Activated gamma-delta T cell treated with Interleukin-2 at 50 U/mL for 16 hours (primary cell): ENCODE measurements at places on chromosomes 12 and 14.

DNA sequence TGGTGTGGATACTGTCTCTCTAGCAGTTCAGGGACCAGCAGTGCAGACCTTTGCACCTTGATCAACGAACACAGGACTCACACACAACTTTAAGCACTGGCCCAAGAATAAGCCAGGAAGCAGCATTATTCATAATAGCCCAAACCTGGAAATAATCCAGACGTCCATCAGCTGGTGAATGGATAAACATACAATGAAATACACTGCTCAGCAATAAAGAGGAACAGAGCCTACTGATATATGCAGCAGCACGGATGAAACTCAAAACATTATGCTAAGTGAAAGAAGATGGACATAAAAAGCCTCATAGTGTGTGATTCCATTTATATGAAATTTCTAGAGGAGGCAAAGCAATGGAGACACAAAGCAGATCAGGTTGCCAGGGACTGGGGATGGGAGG lies 303.9 kb upstream of the FKBP4 start:
- no peak for DNase-seq

DNA sequence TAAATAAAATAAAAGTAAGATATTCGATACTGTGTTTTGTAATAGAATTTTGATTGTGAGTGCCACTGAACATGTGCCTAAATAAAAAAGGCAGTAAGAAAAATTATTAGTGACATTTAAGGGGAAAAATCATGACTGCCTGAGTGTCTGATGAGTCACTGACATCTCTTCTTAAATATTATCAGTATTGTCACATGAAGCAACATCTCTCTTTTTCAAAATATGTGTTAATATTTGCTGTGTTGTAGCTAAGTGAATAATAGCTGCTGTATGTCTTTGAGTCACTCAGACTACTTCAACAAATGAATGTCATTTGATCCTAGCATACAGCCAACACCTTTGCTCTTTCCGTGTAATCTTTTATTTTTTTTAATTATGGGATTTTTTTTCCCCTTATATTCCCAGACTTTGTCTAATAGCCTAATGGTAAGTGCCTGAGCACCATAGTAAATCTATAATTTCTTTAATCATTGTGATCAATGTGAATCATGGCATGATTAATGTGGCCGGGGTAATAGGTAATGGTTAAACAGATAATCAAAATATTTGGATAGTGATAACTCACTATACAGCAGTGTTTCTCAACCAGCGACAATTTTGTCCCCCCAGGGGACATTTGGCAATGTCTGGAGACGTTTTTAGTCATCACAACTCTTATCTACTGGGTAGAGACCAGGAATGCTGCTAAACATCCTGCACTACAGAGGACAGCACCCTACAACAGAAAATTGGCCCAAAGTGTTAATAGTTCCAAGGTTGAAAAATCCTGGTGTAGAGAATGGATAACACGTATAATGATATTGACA lies 11.7 kb upstream of the OTX2 start:
- no peak for DNase-seq

- no peak for DNase-seq
These were observed 38.7 kb downstream of the FAR2 start for GRCh38 chr12:29187756-29188155.

DNA sequence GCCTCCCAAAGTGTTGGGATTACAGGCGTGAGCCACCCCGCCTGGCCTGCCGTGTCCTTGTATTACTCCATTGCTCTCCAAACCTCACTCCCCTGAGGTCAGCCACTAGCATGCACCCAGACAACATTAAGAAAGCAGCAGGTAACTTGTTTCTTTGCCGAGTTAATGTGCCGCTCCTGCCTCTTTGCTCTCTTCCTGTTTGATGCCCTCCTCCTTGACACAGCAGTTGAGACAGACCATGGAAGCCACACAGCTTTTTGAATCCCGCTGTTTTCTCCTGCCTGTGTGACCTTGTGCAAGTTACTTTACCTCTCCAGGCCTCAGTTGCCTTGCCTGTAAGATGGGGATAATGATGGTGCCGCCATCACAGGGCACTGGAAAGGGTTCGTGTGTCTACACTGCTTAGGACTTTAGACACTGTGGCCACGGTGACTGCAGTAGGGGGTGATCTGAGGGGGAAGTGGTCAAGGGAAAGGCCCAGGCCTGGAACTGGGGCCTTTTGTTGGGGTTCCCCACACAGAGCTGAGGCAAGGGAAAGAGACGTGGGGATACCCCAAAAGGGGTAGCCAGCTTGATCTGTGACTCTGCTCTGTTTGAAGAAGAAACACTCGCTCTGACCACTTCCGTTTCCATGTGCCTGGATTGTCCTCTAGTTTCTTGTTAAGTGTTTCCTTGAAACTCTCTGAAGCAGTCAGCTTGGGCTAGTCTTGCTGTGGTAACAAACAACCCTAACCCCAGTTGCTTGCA lies 69.3 kb downstream of the RIN3 start:
- DNase-seq, result peak; percentile 24

DNA sequence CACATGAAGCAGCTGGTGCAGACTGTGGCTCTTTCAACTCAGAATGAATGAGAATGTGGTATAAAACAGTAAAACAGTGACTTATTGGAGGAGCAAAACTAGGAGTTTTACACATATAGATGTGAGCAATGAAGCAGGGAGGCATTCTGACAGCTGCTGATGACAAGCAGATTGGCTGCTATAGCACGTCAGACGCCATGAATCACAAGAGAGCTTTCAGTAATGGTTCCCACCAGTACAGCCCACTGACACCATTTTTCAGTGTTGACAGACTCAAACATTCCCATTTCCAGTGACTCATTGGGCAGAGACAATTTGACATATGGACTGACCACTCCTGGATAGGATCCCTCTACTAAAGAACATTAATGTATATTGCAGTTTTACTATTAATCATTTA lies 24.6 kb upstream of the FSCB start:
- DNase-seq, result no peak

DNA sequence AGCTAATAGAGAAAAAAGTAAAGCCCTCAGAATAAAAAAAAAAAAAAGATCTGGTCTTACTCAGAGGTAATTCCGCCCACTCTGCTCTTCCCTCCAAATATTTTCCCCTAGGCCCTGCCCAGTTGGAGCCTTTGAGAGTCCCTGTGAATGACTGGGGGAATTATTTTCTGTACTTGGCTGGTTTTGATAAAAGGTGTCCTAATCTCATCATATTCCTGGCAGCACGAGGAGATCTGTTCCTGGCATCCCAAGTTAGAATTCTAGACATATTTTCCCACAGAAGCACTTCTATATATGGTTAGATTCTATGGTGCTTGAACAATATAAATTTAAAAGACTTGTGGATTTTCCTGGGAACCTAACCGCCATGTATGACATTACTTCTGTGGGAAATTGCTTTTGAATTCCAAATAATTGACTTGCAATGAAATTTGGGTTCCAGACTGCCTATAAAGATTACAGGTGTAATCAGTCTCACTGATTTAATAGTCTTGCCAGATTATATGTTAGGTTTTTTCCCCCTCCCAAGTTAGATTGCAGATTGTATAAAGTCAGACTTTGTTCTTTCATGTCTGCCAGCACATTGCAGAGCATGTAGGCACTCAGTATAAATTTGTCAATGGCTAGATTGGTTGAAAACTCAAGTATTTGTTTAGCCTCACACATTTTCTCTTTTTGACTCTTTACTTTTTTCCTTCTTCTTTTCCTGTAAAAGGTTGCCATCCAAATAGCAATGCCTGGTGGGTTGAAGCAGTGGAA lies 12.3 kb downstream of the GPX2 start:
- no peak for DNase-seq

GRCh38 chr14:99677231-99678140 lies 6.6 kb upstream of the CYP46A1 start:
- DNase-seq, result no peak

DNA sequence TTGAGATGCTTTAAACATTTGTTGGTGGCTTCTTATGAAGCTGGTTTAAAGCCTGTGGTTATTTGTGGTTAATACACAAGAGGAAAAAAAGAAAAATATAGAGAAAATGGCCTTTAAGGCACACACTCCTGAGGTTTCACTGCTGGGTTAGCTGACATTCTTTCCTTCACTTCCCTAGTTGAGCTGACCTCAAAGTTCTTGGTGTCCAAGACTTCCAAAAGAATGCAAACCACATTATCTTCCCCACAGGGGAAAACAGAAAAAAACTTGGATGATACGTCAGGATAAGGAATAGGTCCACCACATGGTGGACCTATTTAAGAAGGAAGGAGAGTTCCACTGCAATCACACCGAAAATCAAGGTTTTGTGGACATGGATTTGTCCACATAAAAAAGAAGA lies 94.3 kb downstream of the SLC25A21 start:
- no peak for DNase-seq

DNA sequence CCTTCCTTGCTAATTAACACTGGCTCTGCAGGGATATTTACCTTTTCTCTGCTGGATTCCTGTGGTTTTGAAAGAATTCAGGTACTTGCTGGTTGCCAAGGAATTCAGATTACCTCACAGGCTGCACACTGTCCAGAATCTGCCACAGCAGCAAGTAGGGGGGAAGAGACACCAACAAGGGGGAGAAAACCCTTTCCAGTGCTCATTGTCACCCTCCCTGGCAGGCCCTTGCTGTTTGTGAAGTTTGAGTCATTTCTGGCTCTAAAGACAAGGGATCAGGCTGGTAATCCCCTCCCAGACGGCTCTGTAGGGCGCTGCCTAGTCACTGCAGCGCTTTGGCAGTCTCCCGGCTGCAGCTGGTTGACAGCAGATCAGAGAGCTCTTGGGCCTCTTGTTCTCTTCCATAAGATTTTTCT lies 50.8 kb downstream of the TTLL5 start:
- DNase-seq, result no peak

DNA sequence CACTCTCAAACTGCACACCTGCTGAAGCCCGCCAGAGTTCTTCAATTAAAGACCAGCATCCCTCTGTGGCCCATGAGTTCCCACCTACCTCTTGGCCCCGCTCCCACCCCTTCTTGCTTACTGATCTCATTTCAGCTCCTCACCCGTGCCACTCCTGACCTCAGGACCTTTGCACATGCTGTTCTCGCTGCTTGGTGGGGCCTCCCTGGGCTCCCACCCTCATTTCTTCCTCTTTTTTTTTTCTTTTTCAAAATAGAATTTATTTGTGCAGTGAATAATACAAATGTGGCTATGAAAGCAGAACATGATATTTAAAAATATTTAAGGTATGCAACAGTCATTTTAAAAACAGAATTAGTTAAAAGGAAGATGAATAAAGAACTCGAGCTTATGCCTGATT lies 8.5 kb upstream of the SERPINA9 start:
- DNase-seq, result no peak

DNA sequence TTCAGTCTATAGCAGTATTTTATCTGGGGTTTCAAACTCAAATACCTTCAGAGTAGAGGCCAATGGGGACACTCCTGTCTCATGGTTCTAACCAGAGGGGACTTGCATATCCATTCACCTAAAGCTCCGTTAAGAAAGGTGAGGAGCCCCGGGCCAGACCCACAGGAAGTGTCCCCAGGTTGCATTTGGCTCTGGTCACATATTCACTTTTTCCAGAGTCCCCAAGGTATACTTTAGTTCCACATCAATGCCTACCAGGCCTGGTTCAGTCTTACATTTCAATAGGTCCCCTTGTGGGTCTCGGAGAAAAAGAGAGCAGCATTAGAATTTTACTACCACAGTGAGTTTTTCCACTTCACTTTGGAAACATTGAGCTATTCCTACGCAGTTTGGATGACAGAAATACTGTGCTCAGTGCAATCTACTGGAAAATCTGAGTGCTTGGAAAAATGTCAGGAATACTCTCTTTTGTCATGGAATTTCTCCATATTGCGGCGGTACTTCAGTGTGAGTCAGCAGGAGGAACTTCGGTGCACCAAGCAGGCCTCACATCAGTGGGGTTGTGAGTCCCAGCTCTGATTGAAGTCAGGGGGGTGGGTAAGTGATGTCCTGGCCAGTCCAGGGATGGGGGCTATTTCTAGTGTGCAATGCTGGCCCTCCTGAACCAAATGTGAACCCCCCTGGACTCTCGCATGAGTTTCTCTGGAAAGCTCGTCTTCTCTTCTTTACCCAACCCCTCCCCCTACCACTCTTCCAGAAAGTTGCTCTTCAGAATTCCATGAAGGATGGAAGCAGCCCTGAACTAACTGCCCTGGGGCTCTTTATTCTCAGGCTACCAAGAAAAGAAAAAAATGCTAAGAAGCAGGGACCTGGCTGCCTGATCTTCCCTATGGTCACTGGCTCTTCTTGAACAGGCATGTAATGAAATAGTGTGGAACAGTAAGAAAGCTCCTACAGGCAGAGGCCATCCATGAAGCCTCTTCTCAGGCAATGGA lies 184.7 kb downstream of the PRKCH start:
- no peak for DNase-seq

GRCh38 chr14:56180754-56181542 lies 62.7 kb downstream of the PELI2 start:
- DNase-seq, result no peak

- DNase-seq, result no peak
These were observed 44.6 kb downstream of the HMGA2 start for GRCh38 chr12:65868878-65869277.

- no peak for DNase-seq
These were observed 11.3 kb downstream of the GCN1 start for GRCh38 chr12:120183211-120183631.

GRCh38 chr12:88703790-88704189 lies 123.5 kb upstream of the KITLG start:
- no peak for DNase-seq

DNA sequence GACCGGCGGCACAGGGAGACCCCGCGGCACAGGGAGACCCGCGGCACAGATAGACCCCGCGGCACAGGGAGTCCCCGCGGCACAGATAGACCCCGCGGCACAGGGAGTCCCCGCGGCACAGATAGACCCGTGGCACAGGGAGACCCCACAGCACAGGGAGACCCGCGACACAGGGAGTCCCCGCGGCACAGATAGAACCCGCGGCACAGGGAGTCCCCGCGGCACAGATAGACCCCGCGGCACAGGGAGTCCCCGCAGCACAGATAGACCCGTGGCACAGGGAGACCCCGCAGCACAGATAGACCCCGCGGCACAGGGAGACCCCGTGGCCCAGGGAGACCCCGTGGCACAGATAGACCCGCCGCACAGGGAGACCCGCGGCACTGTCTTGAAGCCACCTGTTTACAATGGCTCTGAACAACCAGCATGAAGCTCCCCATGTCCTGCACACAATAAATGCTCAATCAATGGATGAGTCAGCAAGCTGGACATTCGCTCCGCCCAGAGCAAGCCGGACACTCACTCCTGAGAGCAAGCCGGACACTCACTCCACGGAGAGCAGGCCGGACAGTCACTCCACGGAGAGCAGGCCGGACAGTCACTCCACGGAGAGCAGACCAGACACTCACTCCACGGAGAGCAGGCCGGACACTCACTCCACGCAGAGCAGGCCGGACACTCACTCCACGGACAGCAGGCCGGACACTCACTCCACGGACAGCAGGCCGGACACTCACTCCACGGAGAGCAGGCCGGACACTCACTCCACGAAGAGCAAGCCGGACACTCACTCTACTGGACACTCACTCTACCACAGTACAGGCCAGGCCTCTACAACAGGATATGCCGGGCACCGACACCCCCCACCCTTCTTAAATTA lies 121.9 kb downstream of the RFLNA start:
- DNase-seq, result no peak

- DNase-seq, result peak; percentile 0
These were observed 383.3 kb downstream of the ALG10 start for GRCh38 chr12:34405286-34406227.

- DNase-seq, result no peak
These were observed 8.5 kb downstream of the FBXW8 start for GRCh38 chr12:116919247-116919661.

- no peak for DNase-seq
These were observed 13.9 kb upstream of the NR4A1 start for GRCh38 chr12:52037248-52037861.

- DNase-seq, result peak; percentile 22
These were observed 175.8 kb upstream of the BCL2L14 start for GRCh38 chr12:11894890-11895289.

GRCh38 chr12:52019113-52019770 lies 12.5 kb downstream of the TAMALIN start:
- DNase-seq, result no peak
